ENCODE measurements at places on chromosomes 6 and 20.

DNA sequence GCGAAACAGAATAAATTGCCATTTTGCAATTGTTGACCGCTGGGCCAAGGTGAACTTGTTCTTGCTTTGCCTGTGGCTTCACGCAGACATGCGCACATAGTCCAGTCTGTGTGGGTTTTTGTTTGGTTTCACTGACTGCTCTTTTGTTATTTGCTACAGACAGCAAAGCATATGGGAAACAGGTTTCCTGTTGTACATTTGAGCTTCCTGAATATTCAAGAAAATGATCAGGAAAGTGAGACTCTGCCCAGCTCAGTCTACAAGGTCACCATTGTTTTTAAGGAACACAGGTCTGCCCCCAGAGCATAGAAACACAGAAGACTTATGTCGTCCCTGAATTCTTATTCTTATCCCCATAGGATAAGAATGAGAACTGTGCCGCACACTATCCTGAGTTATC is 55.6 kb downstream of the SASH1 start:
- no peak for DNase-seq

GRCh38 chr20:1331801-1332453 is 3.0 kb upstream of the SDCBP2 start:
- no peak for DNase-seq

GRCh38 chr6:110002676-110003075 is 24.6 kb downstream of the GPR6 start:
- no peak for DNase-seq

DNA sequence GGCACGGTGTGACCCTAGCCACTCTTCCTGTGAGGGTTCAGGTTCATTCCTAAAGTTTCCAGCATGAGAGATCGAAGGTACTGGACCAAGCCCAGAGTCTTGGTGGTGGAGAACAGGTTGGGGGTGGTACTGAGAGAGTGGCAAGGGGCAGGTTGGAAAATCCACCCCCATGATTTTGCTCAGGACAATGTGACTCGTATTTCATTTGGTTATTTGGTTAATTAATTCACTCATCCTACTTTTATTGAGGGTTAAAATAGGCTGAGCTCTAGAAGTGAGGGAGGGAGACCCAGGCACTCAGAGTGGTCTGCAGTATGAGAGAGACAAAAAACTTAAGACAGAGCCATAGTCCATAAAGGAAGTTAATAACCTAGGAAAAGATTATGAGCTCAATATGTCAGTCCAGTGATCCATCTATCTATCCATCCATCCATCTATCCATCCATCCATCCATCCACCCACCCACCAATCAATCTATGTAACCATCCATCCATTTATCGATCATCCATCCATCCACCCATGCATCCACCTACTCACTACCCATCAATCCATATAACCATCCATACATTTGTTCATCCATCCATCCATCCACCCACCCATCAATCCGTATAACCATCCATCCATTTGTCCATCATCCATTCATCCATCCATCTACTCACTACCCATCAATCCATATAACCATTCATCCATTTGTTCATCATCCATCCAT is 6.7 kb upstream of the BPIFB6 start:
- DNase-seq, result no peak

- DNase-seq, result no peak
Observed at GRCh38 chr20:3121955-3122610, 37.6 kb upstream of the AVP start.

DNA sequence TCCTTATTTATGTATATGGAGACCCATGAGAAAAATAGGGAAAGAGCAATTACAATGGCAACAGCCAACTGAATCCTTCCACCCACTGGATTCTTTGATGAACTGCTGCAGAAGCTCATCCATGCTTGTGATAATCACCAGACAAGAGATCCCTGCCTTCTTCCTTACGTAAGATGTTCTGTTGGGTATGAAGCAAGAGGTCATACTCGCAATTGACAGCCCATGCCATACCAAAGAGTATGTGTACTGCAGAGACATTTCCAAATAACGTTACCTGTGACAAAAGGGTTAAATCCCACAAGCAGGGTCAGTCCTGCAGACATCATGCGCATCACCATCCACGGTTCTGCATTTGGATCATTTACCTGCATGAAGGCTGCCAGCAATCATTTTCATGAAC is 27.8 kb downstream of the ELOVL5 start:
- DNase-seq, result no peak

GRCh38 chr20:35907017-35907701 is 47.1 kb downstream of the SCAND1 start:
- DNase-seq, result peak; percentile 1

DNA sequence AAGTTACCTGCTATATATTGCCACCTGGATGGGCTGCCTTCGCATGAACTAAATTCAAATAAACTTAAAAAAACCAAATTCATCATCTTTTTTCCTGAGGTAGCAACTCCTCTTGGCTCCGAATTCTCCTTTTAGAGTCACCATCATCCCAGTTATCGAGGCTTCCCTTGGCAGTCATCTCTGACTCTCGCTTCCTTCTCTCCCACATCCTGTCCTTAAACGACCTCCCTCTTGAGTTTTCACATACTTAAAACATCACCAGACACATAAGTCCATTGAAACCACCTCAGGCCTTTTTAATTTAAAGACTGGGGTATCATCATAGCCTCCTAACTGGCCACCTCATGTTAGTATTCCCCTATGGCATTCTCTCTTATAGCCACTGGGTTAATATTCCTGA is 296.1 kb upstream of the FLRT3 start:
- DNase-seq, result no peak

DNA sequence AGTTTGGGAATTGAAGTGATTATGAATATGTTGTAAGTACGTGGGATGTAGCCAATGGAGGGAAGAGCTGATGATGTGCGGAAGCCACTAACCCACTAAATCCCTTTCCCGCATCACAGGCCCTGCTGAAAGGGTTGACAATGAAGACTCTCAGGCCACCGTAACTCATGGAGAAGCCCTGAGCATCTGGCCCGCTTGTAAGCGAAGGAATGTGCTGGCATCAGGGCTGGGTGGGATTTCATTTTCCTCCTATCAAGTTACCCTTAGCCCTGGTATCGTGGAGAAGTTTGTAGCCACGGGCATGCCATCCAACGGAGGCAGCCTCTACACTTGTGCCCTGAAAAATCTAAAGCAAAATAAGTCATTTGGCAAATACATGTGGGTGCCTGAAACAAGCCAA is 355.0 kb downstream of the CDH26 start:
- DNase-seq, result no peak

GRCh38 chr6:159473475-159474263 is 219.4 kb downstream of the SOD2 start:
- no peak for DNase-seq

DNA sequence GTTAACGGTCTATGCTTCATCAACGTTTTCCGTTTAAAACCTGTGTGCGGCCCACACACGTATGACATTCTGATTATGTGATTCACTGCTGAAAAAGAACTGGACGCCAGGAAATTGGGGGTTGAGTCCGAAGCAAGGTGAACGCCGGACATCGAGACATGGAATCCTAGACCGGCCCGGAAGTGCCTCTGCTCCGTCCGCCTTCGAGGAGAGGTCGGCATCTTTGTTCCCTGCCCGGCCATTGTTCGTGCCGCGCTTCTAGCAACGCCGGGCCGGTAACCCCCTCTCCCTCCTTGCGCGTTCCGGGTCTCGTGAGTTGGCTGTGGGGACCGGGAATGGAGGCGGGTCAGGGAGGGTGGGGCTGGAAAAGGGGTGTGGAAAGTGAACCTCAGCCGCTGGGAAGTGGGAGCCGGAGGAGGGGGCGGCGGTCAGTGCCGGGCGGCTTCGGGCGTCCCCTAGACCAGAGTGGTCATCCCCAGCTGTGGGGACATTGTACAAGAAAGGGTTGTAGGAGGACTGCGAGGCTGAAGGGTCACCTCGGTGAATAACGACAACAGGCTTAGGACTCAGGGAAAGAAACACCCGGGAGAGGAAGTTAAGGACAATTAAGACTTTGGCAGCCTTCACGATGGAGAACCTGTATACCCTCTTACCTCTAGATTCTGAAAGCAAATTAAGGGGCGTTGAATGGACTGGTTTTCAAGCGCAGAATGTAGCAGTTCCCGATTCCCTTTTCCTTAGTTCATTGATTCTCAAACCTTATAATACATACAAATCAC is at the start of gene ZSCAN9:
TSS of gene ZSCAN9 (plus strand) at position 220 of the 779 bp plus-strand sequence. CDS start 1,810 bp downstream, outside the sequence.
- DNase-seq, result peak; percentile 70

GRCh38 chr6:134523903-134524650 is 206.2 kb upstream of the SGK1 start:
- no peak for DNase-seq

DNA sequence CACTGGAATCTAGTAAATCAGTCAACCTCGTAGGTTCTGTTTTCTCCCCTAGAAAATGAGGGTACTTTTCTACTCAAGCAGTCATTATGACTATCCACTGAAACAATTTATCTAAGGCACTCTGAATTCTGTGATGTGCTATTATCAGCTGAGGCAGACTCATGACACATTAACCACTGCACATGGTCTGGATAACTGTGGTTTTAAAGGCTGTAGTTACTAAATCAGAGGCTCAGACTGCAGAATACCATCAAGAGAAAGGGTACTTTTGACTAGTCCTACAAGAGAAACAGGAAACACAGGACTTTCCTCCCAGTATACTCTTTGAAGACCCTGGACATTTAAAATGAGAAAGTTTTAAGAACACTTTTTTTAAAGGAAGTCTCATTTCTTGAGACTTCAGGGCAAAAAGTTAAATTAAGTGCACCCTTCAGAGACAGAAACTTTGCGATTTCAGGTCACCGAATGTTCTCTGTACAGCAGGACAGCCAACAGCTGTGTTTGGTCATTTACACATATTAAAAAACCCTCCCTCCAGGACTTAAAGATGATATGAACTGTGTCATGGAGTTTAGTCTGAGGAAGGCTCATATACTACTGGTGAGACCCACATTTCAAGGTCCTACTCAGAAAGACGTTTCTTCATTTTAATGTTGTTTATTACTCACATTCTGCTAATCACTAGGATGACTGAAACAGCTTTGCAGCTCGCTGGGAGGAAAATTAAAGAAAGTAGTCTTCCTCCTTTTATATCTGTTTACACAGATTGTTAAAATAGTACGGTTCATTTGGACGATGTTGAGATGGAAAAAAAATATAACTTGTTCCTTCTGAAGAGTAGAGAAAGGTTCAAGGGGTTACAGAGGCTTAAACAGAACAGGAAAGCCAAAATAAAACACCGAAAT is 19.9 kb downstream of the ATXN1 start:
- no peak for DNase-seq

GRCh38 chr20:10618611-10619245 is 55.1 kb downstream of the JAG1 start:
- no peak for DNase-seq

DNA sequence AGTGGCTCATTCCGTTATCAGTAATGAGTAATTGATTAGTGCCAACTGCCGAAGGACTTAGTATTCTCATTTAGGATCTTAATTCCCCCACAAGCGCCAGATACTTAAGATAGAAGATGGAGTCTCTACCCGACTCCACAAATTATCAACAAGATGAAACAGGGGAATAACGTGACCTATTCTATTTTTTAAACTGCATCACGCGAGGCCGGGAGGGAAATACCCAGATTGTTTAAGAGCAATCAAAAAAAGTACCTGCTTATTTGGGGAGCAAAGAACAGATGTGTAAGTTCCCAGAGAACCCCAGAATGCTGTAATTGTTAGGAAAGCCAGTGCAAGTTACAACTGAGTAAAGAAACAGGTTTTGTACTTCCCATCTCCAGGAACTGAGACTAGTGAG is 1.1 kb upstream of the MAP3K5 start:
- DNase-seq, result no peak

DNA sequence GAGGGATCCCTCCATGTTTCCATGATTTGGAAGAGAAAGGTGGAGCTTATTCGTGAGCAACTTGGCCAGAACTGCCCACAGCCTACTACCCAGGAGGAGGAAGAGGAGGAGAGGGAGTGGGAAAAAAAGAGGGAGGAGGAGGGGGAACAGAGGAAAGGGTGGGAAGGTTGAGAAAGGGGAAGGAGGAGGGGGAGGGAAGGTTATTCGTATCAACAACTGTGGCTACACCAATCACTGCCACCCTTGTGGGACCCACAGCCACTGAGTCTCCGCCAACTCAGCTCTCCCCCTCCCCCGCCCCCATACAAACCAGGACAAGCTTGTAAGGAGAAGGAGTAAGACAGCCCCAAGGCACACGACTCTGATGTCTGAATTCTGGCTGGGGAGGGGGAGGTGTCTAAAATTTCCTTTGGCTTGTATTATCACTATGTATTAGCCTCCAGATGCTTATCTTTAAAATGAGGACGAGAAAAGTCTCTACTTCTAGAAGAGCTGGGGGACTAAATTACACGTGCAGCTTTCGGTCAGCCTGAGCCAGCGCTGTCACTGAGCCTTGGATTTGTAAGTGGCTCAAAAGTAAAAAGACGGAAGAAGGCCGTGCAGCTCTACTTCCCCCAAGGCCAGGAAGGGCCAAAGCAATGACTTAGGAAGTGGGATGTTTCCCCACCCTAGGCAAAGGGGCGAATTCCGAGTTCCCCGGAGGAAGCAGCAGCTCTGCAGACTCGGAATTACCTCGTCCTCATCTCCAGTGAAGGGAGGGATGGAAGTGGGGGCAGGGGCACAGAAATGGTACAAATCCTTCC is 1.0 kb downstream of the FKBP1A start:
- DNase-seq, result no peak

- DNase-seq, result peak; percentile 51
Observed at GRCh38 chr6:136526196-136526930, 23.9 kb downstream of the MAP7 start.

- no peak for DNase-seq
Observed at GRCh38 chr6:148203970-148204369, 138.7 kb upstream of the SASH1 start.

- DNase-seq, result no peak
Observed at GRCh38 chr6:121971931-121972335, 427.5 kb upstream of the HSF2 start.

DNA sequence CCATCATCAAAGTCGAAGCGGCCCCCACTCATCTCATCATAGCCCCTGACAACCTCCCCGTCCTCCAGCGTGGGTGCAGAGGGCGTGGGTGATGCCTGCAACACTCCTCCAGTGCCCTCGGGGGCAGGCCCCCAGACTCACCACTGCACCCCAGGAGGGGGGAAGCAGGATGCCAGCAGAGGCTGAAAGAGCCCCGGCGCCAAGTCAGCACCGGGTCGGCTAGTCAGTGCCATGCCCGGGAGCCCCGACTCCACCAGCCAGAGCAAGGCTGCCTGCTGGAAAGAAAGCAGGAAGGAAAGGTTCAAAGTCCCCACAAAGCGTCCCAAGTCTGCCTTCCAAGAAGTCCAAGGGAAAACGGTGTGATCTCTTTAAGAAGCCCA is 324 bp downstream of the JPH2 start:
- no peak for DNase-seq

- peak; percentile 55 for DNase-seq
Observed at GRCh38 chr6:52503851-52504781, 72.7 kb downstream of the TRAM2 start.

All from NCI-H1436 (cell line).